Activated CD4-positive, CD25-positive, alpha-beta regulatory T cell treated with anti-CD3 and anti-CD28 coated beads, Interleukin-2, amount 50 U/mL, for 24 hours (primary cell): ENCODE measurements at places on chromosomes 6 and 20.
A peak's percentile ranks its signal among the peaks of the same experiment; 100 is the strongest.

DNA sequence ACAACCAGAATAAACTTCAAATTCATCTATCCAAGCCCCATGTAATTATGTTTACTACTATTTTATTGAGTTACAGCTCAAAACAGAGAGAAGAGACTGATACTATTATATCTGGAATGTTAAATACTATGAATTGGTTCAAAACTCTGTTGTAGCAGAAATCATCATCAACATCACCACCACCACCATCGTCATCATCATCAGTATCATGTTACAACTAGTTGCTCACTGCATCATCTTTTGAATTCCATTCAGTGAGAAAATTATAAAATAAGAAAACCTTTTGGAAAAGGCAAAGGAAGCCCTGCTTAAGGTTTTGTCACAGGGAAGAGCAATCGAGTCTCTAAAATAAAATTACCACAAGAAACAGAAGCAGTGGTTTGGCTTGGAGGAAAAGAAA lies 36.2 kb upstream of the THEMIS start:
- no peak for ATAC-seq

GRCh38 chr6:141426400-141426980 lies 706.2 kb upstream of the GJE1 start:
- no peak for ATAC-seq

GRCh38 chr6:40936818-40937251 lies 102.2 kb downstream of the UNC5CL start:
- no peak for ATAC-seq

- no peak for ATAC-seq
These were observed 78.4 kb upstream of the HS3ST5 start for GRCh38 chr6:114421199-114421598.

DNA sequence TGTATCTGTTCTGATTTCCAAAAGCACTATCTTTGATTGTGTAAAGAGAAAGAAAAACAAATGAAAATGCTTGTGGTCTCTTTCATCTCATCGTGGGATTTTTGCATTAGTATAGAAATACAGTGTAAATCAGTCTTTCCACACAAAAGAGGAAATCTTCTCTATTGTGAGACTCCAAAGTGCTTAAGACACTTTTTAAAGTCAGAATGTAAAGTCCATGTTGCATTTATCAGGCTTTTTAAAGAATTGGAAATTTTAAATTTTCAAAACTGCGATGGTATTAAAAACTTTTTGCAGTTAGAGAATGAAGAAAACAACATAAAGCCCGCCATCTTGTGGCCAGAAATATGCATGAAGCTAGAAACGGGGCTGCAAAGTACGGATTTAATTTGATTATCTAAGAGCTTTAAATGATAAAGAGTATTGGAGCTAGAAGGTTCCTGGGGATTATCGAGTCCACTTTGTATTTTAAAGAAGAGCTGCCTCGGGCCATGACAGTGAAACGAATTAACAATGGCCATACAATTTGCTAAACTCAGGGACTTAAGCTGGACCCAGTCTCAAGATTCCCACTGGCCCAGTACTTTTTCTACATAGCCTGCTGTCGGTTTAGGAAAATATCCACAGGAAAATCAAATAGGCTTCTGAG lies 339.6 kb downstream of the ARHGAP18 start:
- ATAC-seq, result no peak

- ATAC-seq, result no peak
These were observed 77.5 kb upstream of the NT5E start for GRCh38 chr6:85372188-85372914.

- no peak for ATAC-seq
These were observed 144.2 kb downstream of the CARMIL1 start for GRCh38 chr6:25423358-25423757.

DNA sequence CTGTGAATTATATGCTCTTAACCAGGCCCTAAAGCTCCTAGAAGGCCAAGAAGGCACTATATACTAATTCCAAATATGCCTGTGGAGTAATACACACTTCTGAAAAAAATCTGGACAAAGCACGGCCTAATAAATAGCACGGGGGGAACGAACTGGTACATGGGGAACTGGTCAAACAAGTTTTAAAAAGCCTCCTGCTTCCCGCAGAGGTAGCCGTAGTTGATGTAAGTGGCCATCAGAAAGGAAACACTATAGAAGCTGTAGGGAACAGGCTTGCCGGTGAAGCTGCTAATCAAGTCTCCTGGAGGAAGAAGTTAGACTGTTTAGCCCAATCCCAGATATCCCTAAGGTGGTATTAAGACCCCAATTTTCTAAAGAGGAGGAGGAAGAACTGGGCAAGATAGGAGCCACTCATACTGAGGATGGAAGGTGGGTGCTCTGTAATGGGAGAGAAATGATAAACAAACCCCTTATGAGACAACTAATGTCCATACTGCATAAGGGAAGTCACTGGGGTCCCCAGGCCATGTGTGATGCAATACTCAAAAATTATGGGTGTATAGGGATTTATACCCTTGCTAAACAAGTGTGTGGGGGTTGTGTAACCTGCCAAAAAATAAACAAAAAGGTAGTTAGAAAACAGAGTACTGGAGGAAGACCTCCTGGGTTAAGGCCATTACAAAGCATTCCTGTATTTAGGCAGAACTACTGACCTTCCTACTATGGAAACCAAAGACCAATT lies 27.1 kb upstream of the ZNF318 start:
- ATAC-seq, result no peak

DNA sequence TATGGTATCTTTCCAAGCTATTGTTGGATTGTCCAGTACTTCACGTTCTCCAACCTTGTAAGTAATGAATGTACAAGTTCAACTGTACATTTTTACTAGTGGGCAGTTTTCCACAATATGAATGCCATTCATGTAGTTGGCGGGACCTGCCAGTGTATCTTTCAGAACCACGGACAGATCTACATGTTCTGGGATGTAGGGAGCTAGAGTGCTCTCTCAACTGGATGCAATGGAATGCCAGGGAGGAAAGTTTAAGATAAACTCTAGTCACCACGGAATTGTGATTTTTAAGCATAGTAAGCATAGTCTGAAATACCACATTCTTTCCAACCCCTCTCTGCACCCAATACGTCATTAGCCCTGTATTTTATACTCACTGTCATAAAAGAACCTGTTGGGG lies 21.5 kb upstream of the HLA-C start:
- no peak for ATAC-seq

DNA sequence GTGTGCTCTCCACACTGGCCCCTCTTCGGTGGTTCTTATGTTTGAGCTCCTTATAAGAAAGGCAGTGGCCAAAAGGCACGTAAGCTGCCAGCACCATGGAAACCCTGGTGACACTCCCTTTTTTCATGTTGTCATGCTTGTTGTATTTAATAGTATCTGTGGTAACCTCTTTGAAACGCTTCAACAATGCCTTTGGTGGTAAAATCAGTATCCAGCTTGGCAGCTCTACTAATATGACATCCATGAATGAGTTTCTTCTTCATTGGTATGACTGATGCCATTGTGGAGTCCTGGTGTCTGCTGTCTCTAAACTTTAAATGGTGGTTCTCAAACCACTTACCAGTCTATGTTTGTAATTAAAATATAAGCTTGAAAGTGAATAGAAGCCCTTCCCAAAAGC lies 10.7 kb upstream of the MYLK2 start:
- no peak for ATAC-seq

- ATAC-seq, result no peak
These were observed 1.9 kb downstream of the PNLDC1 start for GRCh38 chr6:159801935-159802334.

GRCh38 chr20:21901470-21902275 lies 196.2 kb downstream of the PAX1 start:
- no peak for ATAC-seq

DNA sequence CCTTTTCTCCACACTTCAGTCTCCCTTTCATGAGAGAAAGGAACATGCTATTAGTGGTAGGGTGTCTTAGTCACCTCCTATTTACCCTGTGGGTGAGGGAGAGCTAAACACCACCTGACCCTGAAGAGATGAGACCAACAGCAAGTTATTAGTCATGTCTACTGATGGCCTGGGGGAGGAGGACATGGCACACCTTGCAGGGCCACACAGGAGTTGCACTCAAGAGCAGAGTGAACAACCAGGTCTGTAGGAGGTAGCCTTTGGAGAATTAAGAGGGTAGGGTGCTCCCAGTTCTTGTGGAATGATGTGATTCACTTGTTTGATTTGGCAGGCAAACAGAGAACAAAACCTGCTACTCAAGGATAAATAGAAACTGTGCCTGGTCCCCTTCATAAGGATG lies 82.7 kb upstream of the FABP7 start:
- no peak for ATAC-seq

- no peak for ATAC-seq
These were observed 2.3 kb downstream of the SERPINB1 start for GRCh38 chr6:2839195-2839981.

DNA sequence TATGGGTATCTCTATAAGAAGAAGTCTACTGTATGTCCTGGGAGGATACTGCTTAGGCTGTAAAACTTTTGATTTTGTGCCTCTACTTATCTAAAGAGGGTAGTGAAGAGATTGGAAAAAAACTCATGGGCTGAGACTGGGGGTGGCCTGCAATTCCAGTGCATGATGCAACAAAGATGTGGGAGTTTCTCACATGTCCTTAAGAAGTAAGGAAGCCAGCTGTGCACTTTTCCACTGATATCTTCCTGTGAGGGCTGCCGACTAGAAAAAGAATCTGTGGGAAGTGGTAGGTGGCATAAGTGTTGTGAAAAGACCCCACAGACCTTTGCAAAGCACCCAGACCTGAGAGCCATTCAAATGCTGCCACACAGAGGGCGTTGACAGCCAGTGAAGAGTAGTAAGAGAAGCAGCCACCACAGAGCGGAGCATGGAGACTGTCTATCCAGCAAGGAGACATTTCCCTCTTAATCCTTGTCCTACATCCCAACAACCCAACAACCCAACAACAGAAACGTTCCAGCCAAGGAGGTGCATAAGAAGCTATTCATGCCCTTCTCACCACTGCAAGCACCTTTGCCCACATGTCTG lies 65.1 kb downstream of the PFDN4 start:
- no peak for ATAC-seq

GRCh38 chr6:49551078-49551865 lies 804 bp downstream of the C6orf141 start:
- peak; percentile 10 for ATAC-seq

- ATAC-seq, result no peak
These were observed 297.8 kb upstream of the ECI2 start for GRCh38 chr6:4433199-4433598.

DNA sequence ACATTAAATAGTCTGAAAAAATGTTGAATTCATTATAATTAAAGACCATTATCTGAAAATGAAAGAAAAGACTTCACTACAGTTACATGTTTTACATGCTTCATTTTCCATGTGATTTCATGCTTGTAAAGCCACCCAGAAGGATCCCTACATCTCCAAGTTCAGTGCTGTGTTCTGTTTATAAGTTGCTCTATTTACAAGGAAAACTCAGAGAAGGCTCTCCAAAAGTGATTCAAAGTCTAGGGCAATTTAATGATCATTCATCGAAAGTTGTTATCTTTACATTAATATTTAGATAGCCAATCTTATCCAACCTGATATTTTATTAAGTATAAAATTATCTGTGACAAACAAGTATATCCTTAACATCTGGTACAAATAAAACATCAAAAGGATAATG lies 494.9 kb upstream of the RNF217 start:
- ATAC-seq, result no peak

- ATAC-seq, result no peak
These were observed 719.6 kb downstream of the TBC1D32 start for GRCh38 chr6:120614723-120615122.

DNA sequence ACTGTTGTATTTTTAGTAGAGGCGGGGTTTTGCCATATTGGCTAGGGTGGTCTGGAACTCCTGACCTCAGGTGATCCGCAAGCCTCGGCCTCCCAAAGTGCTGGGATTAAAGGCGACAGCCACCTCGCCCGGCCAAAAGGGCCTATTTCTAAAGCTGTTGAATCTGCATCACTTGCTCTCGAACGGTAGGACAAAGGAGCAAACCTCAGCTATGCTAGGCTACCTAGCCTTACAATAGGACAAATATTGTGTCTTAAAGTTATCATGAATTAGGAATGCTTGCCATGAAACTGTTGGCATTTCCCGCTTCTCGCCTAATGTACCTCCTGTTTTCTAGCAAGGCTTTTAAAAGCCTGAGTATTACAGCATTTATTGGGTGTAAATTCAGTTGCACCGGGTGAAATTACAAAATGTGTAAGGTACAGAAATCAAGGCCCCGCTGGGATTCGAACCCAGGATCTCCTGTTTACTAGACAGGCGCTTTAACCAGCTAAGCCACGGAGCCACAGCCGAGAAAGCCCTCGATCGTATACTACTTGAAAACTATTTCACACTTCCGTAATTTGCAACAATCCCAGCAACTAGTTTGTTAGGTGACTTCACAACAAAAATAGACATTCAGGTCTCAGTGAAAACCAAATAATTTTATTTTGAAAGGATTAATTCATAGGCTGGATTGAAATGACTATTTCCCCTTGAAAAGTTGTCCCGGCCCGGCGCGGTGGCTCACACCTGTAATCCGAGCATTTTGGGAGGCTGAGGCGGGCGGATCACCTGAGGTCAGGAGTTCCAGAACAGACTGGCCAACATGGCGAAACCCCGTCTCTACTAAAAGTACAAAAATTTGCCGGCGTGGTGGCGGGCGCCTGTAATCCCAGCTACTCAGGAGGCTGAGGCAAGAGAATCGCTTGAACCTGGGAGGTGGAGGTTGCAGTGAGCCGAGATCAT lies 211.6 kb upstream of the ZNF184 start:
- ATAC-seq, result no peak

DNA sequence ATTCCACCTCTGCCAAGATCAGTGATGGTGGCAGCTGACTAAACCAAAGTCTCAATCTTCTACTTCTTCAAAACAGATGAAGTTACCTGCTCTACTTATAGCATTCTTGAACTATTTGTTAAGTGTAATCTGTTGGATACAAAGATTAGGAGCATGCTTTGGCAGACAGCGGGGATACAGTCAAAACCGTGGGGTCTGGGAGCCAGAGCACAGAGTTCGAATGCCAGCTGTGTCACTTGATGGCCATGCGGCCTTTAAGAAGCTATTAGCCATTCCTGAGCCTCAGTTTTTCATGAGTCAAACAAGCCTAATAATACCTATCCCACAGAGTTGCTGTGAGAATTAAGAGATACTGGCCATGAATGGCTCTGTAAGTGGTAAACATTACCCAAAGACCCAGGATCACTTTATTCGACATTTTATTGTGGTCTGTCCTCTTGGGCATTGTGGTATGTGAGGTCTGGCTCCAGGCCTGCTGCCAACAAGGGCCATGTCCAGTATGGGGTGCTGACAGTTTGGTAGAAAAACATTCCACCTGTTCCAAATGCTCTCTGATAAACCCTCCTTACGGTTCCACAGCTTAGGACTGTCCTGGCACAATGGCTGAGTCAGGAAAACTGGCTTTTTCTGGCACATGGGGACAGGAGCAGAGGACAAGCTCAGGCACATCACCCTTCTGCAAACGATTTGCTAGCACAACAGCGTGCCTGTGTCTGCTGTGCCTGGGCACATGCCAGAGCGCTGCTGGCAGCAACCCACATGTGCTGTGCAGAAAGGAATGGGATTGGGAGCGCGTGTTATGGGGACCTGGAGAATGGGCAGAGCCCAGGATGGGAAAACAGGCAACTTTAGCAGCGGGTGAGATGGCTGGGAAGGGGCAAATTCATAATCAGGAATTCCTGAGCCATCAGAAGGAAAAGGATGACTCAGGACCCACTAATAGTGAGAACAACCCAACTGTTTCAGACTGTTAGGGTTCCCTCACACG lies 15.7 kb upstream of the FAM83C start:
- ATAC-seq, result no peak

GRCh38 chr6:105974986-105975385 lies 111.2 kb upstream of the PRDM1 start:
- no peak for ATAC-seq
